Cerebellar nuclear complex (tissue), 1 donor: ENCODE measurements at places on chromosomes 3 and 15.

GRCh38 chr3:193744822-193745684 lies 152.0 kb downstream of the OPA1 start:
- no peak for DNase-seq

GRCh38 chr3:152113413-152113812 lies 155.3 kb upstream of the MBNL1 start:
- no peak for DNase-seq

GRCh38 chr15:39447346-39447745 lies 133.5 kb upstream of the THBS1 start:
- DNase-seq = no peak

DNA sequence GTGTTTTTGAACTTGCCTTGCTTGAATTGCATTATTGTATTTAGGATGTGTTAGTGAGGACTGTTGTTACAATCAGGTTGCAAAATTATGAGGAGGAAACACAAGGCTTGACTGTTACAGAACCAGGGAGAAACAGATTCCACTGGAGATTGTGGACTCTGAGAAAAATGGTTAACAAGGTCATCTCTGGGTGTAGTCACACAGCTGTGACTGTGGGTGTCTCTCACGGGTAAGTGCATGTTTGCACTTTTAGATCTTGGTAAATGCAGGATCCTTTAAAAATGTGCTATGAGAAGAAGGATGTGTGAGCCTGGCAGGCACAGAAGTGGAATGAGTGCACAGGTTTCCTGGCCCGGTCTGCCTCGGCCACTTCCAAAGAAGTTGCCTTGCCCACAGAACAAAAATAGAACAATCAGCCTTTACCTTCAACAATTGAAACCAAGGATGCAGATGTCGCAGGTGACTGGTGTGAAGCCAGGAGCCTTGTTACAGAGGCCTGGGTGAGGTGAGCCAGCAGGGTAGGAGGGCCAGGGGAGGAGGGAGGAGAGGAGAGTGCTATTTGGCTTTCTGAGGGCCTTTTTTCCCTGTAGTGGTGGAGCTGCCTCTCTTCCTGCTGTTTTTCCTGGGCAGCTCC lies 68.0 kb downstream of the ABHD5 start:
- DNase-seq = no peak

DNA sequence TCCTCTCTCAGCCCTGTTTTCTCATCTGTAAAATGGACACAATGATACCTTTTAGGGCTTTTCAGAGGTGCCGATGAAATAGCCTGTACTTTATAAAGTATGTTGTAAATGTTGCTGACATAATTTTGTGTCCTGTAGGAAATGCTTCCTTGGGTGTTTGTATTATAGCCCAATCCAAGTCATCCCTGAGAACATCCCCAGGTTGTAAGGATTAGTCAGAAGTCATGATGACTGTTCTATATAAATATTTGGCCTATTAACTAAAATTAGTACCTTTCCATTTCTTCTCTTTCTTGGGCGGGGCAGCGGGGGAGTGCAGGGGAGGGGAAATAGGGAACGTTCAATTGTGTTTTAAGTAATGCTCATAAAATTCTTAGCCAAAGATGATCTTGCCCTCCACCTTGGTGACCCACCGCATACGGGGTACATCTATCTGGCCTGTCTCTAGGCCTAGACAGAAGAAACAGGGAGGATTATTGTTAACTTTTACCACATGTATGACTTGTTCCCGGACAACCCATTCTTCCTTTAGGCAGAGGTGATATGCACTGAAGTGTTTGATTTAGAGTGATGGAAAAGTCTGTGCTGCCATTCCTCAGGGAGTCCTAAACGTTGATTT lies 120.7 kb downstream of the VGLL4 start:
- DNase-seq = no peak

DNA sequence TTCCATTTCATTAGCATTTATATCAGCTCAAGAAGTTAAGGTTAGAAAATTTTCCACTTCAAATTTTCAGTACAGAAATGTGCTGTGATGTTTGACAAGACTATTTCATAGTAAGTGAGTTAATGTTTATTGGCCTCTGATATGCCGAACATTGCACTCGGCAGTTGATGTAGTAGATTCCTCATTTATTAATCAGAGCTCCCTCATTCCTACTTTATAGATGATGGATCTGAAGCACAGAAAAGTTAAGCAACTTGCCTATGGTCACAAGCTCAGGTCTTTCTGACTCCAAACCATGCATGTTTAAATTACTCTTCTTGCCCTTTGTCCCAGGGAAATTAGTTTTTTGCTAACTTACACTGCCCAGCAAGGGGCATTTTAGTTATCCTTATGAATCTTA lies 92.0 kb downstream of the ATG7 start:
- DNase-seq = no peak

DNA sequence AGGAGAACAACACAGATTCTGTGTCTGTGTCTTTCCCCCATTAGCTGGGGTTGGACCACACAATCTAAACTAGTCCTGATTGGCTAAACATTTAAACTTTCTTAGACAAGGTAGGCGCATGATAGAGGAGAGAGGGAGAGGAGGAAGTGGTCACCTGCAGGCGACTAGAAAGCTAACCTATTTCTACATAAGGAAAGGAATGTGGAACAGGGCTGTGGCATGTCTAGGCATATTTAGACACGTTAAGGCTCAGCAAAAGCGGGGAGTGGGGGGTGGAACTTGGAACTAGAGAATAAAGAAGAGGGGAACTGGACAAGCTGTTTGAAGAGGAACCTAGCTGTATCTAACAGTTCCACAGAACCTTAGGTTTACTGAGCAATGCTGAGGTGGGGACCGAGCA lies 12.8 kb downstream of the LRRC28 start:
- DNase-seq = no peak

GRCh38 chr15:85407421-85408269 lies 27.2 kb downstream of the AKAP13 start:
- no peak for DNase-seq

DNA sequence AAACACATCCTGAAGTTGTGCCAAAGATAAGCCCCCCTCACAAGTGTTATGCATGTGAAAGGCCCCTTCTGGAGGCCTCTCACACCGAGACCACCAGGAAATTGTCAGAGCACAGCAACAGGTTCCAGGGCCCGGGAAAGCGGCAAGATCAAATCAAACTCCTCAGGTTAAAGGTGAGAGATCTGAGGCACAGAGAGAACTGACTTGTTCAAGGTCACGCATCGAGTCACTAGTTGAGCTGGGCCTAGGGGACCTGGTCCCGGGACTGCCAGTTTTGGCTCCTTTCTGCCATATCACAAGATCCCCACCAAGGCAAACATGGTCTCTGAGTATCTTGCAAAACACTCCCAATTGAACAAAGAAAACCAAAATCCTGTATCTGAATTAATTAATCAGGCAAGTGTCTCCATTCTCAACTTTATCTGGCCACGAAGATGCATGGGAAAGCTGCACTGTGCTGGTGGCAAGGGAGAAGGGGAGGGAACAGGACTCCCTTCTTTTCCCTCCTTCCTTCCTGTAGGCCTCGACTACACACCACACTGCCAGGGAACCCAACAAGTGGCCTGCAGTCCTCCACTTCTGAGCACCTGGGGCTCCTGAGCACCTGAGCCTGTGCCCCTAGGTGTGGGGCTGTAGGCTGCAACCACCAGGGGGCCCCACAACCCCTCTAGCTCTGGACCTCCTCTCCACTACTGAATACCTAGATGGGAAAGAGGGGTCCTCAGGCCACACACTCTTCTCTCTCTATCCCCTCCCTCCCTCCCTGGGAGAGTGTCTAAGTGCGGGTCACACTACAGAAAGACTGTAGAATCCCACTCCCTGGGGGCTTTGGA lies 37.3 kb downstream of the ANP32A start:
- DNase-seq = no peak

- no peak for DNase-seq
Observed at GRCh38 chr3:18660059-18660458, 234.9 kb upstream of the SATB1 start.

DNA sequence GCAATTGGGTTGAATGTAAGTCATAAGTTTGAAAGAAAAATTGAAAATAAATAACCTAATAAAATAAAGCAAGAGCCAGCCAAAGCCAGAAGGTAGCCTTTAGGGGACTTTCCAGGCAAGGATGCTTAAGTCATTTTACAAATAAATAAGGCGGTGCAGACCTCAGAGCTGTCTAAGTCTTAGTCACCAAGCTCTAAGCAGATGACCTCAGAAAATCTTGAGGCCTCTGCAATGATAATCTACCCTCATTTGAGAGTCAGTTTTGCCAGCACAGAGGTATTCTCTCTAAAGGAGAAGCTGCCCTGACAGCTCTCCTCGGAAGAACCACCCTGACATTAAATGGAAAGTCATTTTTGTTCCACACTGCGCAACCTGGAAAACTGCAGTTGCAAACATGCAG lies 113.9 kb downstream of the OXNAD1 start:
- DNase-seq = no peak

GRCh38 chr3:114299421-114299820 lies 5.6 kb downstream of the TIGIT start:
- no peak for DNase-seq

GRCh38 chr15:35740761-35741160 lies 194.8 kb upstream of the DPH6 start:
- no peak for DNase-seq

DNA sequence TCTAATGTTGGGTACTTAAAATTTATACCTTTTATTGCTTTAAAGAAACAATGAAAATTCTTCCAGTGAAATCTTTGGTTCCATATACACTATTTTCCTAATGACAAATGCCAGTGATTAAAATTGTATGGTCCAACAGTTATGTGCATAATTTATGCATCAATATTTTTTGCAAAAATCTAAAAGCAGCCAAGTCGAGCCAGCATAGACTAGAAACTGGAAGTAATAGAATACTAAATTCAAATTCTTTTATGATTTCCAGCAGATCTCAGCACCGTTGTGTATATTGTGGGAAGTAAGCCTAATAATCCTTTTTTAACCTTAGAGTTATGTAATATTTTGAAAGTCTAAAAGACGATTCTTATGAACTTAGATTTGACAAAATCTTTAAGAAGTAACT lies 652.0 kb upstream of the GOLIM4 start:
- DNase-seq = no peak

DNA sequence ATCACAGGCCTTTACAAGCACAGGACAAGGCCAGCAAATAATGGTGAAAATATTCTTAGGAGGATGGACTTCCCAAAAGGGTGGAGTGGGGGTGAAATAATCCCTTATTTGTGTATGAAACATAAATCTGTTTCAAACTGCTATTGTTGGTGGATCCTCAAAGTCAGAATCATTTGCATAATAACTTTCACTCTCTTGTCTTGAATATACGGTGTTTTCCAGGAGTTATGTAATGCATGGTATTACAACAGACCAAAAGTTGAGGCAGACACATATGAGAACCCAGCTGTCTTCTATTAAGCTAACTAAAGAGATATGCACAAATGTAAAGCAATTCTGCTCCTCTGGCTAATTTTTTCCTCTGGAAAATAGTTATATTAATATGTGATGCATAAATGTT lies 57.7 kb downstream of the PRTG start:
- no peak for DNase-seq

DNA sequence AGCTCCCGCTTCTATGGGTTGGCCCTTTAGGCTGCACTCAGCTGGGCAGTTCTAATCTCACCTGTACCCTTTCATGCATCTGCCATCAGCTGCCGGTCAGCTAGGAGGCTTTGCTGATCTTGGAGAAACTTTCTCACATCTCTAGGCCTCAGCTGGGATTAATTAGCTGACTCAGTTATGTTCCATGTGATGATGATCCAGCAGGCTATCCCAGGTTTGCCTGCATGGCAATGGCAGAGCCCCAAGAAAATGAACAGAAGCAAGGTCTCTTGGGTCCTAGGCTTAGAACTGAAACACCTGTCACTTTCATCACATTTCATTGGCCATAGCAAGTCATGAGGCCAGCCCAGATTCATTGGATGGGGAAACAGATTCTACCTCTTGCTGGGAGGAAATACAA lies 304.6 kb upstream of the TBC1D5 start:
- no peak for DNase-seq

DNA sequence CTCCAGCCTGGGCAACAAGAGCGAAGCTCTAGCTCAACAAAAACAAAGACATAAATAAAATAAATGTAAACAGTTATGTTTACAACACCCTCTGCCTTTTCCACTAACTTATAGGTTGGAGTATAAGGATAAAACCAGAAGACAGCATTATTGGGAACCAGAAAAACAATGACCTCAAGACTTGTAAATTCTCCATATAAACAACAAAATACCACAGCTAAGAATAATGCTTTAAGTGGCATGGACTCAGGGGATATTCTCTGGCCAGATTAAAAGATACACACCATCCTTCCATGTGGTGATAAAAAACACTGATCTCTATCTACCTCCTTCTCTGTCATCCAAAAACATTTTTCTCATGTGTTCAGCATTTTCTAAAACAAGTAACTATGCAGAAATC lies 500.6 kb downstream of the MAGI1 start:
- no peak for DNase-seq

DNA sequence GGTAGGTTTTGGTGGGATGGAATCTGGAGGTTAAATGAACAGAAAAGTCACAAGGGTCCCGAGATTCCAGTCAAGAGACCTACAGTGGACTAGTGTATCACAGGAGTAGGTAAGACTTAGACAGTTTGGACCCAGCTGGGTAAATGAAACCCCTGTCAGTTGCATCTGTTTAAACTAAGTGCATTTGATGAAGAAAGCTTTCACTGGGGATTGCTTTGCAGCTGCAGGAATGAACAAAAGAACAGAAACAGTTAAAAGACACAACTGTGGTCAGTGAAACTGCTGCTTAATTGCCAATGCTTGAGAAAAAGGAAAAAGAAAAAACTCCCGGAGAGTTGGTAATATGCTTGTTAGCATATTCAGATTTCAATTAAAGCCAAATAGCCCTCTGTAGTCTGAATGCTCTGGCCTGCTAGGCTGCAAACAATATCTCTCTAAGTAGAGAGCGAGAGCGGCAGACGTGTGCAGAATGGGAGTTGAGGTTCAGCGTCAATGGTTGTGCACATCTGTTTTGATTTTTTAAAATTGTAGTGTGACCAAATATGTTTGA lies 37.1 kb downstream of the OXNAD1 start:
- DNase-seq = no peak

GRCh38 chr3:144058713-144059112 lies 87.1 kb downstream of the DIPK2A start:
- DNase-seq = no peak

DNA sequence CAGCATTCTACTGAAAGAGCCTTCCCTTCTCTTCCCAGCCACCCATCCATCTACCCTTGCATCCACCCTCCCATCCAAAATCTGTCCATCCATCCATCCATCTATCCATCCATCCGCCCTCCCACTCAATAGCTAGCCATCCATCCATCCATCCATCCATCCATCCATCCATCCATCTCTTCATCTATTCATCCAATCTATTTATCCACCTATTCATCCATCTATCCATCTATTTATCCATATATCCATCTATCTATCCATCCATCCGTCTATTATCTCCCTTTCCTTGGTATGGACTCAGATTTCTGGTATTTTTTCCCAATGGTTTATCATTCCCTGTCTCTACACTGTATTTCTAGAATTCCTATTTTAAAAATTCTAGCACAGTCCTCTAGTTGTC lies 46.1 kb upstream of the PPARG start:
- no peak for DNase-seq
